Neural crest cell (in vitro differentiated cells): ENCODE measurements at places on chromosomes 6 and 20.

- H3K27ac ChIP-seq: no peak within 1 kb of the TSS
- peaks cover 88% of the 10 kb centered on the region for H3K27me3 ChIP-seq
- peaks cover 4% of the 10 kb centered on the region for H3K4me1 ChIP-seq
- DNase-seq: peak; percentile 23
Observed at GRCh38 chr6:136550330-136551071, at the start of gene MAP7. TSS of gene MAP7 (minus strand) at chr6:136550422. CDS start at chr6:136550408, 14 bp downstream.

GRCh38 chr6:130240232-130240631 lies 17.5 kb upstream of the SAMD3 start:
- no peaks in the 10 kb centered on the region for H3K27me3 ChIP-seq
- DNase-seq: no peak

GRCh38 chr6:167408235-167408869 lies 83.5 kb downstream of the TTLL2 start:
- H3K36me3 ChIP-seq: no peaks in the 10 kb centered on the region
- H3K27ac ChIP-seq: no peak overlapping the region

DNA sequence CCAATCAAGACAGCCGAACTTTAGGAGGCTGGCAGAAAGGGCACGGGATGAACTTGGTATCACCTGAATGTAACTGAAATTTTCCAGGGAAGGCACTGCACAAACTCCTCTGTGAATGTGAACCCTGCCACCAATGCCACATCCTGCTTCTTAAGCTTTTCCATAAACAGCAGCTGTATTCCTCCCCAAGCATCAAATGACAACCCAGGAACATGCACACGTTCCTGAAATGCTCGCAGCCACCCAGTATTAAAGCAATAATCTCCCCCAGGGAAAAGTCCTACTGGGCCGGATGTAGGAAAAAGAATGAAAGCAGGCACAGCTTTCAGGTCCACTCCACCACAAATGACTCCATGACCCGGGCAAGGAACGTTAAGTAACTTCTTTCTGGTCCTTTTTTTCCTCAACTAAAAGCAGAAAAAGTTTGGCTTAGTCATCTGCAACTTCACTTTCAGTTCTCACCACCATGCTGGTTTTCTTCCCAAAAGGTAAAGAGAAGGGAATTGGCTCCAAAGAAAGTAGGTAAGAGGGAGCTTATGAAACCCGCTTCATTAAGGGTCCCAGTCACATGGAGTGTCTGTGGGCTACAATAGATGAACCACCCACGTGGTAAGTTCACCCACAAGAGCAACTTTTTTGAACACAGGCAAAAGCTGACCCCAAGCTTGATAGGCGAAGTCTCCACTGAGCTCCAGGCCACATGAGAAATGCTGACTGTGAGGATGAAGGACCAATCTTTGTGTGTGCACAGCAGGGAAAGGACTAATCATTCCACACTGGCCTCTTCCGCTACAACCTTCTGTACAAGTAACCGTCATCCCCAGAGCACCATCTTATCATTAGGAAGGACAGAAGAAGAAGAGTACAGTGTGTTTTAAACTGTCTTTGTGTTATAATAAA lies 90.1 kb downstream of the HIVEP2 start:
- no peak overlapping the region for H3K27ac ChIP-seq
- no peak overlapping the region for H3K4me3 ChIP-seq
- peaks cover 29% of the 10 kb centered on the region for H3K4me1 ChIP-seq
- DNase-seq: no peak

GRCh38 chr6:161429921-161430490 lies 156.1 kb upstream of the AGPAT4 start:
- peaks cover 12% of the 10 kb centered on the region for H3K4me1 ChIP-seq
